ENCODE measurements at places on chromosomes 7 and 10.

DNA sequence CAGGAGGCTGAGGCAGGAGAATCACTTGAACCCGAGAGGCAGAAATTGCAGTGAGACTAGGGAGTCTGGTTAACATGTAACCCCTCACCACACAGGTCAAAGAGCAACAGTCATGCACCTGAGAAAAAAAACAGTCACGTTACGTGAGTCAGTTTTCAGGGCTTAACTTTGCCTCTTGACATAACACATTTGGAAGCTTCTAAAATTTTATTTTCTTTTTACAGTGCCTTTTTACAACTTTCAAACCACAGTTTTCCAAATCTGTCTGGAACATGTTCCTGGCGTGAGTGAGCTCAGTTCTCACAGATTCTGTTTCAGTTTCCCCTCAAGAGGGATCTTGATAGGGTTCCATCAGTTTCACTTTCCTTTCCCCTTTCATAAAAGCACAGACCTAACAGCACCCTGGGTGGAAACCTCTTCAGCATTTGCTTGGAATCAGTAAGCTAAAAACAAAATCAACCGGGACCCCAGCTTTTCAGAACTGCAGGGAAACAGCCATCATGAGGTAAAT is 4.4 kb downstream of the IFIT3 start:
- no peak for DNase-seq

DNA sequence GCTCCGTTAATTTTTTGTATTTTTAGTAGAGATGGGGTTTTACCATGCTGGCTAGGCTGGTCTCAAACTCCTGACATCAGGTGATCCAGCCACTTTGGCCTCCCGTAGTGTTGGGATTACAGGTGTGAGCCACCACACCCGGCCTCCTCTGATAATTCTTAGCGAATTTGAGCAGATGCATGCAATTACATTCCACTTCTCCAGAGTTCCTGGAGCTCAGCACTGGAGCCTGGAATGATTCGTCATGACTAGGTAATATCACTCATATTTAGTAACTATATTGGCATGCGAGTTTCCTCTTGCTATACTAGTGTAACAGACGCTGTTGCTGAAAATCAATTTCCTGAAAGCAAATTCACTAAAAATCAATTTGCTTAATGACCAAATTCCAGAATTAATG is 86.8 kb downstream of the MKX start:
- DNase-seq = no peak

- no peak for DNase-seq
Measured at GRCh38 chr10:64040781-64041180, 519.6 kb downstream of the REEP3 start.

- no peak for DNase-seq
Measured at GRCh38 chr10:105494944-105495343, 853.9 kb downstream of the SORCS3 start.

GRCh38 chr7:32048970-32049491 is 21.2 kb downstream of the PDE1C start:
- peak; percentile 52 for DNase-seq

- no peak for DNase-seq
Measured at GRCh38 chr7:130867581-130868136, 133.7 kb upstream of the KLF14 start.

DNA sequence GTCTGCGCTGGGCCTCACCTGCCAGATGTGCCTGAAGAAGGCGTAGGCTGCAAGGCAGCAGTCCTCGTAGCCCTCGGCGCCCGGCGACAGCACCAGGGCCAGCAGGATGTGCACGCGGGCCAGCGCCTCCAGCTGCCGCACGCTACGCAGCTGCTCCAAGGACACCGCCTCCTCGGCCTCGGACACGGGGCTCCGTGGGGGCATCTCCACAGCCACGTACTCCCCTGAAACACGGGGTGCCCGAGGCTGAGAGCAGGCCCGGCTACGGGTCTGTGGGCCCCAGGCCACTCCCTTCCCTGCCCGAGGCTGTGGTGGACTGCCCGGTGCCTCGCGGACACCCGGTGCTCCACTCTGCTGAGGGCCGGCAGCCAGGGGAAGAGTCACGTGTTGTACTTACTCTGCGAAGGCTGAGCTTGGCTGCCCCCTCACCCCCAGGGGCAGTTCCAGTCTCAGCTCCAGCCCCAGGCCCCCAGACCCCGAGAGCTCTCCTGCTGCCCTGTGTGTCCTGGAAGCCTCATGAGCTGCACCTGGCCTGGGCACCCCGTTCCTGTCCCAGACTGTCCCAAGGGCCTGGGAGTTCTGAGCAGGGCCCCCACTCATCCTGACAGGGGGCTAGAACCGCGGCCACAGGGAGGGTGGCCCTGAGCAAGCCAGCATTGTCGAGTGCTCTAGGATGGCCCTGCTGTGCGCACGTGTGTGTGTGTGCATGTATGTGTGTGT is 62.8 kb downstream of the CFAP46 start:
- DNase-seq = no peak

- DNase-seq = no peak
Measured at GRCh38 chr7:41447450-41448042, 255.3 kb downstream of the INHBA start.

GRCh38 chr10:126849646-126850045 is 55.6 kb upstream of the DOCK1 start:
- DNase-seq = no peak

- no peak for DNase-seq
Measured at GRCh38 chr7:149558149-149558861, 60.7 kb upstream of the ZNF746 start.

DNA sequence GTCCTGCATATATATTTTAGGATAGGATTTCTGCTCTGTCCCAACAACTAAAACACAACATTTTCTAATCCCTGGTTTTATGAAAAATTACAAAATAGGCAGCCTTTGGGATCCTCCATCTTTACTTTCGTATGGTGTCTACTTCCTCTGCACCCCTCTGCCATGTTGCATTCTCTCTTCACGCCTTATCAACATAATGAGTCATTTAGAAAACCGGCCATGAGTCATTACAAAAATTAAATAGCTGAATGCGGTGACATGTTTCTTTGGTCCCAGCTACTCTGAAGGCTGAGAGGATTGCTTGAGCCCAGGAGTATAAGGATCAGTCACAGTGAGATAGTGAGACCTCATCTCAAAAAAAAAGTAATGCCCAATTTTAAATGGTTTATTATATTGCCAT is 148.1 kb upstream of the CELF2 start:
- DNase-seq = no peak

- DNase-seq = no peak
Measured at GRCh38 chr7:154912871-154913637, 89.9 kb downstream of the PAXIP1 start.

DNA sequence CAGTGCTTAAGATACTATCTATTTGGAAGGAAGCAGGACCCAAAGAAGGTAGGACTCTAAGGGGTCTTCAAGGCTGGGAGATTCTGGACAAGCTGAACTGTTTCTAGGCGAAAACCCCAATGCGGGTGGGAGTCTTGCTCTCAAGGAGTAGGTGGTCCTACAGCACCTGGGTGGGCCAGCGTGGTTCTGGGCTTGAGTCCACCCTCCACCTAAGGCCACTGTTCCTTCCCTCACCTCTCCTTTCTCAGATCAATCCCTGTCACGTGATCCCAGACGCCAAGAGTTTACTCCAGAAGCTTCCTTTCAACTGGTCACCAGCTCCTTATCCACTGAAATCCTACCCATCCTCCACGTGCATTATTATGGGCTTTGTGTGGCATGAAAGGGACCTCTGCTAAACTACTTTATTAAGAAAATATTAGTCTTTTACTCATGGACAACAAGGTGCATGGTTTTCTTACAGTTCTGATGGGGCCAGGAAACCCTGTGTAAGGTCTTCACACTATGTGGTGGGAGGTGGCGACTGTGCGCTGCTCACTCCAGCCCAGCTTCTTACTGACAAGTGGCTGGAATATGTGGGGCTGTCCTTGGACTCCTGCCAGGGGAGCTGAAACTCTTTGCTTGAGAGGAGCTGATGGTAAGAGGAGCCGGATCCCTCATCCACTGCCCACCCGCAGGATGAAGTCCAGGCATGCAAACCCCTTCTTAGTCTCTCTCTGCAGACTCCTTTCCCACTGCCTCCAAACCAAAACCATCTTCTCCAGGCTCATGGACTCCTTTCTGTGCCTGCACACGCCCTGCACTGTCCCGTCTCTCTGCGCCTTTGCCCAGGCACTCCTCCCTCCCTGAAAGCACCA is 1.6 kb downstream of the ZNF746 start:
- peak; percentile 35 for DNase-seq

DNA sequence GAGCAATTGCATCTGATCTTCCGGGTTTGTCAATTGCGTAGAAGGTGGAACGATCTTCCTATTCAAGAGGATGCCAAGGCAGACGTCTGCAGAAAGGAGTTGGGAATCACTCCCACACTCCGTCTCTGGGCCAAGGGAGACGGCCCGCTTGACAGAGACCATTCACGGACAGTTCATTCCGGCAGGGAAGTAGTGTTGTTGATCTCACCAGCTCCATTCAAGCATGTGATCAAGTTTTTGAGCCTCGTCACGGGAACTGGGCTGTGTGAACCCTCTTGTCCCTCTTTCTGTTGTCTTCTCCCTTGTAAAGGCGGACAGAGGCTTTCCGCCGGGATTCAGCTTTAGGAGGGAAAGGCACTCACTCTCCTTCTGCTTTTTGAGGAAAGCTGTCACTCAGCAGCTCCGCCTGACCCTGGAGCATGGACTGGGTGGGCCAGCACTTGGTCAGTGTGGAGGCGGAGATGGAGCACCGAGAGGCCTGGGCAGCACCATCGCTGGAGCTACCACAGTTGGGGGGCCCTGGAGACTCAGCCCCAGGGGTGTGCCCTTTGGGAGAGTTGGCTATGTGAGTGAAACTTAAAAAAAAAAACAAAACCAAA is 44.9 kb downstream of the SPDYE5 start:
- DNase-seq = no peak

- no peak for DNase-seq
Measured at GRCh38 chr7:95608359-95609173, 12.2 kb upstream of the PDK4 start.

DNA sequence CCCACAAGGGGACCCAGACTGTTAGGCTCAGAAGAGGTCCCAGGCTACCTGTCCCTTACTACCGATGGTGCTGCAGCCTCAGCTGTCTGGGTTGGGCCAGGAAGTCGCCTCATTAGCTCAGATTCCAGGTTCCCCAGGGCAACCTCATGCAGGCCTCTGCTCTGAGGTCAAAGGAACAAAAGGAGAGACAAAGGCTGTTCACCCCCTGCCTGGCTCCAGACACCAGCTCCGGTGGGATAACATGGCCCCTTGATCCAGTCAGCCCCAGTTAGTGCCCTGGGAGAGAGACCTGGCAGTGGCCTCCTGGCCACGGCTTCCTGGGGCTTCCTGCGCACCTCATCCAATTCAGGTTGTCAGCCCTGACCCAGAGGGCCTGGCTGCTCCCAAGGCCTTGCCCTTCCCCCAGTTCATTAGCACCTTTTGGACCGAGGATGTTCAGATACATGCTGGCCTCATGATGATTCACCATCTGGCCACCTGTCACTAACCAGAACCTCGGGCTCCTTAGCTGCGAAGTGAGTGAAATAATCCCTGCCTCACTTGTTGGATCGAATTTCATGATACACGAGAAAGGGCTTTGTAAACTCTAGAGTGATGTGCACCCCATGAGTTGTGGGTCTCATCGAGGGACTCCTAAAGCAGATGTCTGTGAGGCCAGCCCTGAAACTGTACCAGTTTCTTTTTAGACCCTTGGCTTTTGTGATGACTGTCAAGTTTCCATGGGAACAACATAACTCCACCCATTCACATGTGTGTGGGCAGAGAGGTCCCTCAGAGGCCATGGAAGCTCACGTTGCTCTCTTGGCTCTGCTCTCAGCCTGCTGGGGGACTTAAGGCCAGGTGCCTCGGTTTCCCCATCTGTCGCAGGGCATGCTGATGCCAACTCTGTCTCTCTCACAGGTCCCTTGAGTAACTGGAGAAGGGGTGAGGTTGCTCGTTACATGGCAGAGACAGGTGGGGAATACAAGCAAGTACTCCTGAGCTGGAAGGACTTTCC is 79.5 kb upstream of the PCBD1 start:
- no peak for DNase-seq

Measured in NCI-H446 (cell line).